ENCODE measurements at places on chromosomes 13 and 19.

DNA sequence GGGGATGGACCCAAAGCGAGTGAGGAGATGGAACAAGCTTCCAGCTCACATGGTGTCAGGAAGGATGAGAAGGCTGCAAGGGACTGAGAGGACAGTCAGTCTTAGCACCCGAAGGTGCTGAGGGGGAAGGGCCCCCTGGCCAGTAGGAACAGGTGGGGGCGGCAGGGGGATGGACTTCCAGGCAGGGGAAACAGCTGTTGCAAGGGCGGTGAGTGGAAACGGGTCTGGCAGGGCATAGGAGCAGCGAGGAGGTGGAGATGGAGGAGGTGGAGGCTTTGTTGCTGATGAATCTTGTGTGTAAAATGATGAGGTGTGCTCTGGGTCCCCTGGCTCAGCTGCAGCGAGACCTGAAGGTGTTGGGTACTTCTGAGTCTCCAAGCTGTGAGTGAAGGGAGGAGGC lies 1.2 kb downstream of the MAP1S start:
- no peak for DNase-seq

DNA sequence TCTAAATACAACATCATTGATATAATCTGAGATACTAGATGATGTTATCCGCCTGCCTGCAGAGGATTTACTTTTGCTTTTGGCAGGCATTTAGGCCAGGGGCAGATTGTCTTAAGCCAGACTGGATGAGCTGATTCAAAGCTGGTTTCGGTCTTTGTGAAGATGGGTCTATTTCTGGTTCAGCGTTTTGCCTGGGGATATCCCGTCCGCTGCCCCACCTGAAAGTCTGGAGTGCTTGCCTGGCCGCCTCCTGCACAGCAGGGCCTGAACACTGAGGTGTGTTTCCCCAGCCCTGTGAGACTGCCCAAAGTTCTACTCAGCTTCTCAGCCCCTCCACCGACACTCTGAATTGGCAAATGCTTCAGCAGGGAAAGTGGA lies 149.7 kb downstream of the KATNAL1 start:
- DNase-seq, result no peak

DNA sequence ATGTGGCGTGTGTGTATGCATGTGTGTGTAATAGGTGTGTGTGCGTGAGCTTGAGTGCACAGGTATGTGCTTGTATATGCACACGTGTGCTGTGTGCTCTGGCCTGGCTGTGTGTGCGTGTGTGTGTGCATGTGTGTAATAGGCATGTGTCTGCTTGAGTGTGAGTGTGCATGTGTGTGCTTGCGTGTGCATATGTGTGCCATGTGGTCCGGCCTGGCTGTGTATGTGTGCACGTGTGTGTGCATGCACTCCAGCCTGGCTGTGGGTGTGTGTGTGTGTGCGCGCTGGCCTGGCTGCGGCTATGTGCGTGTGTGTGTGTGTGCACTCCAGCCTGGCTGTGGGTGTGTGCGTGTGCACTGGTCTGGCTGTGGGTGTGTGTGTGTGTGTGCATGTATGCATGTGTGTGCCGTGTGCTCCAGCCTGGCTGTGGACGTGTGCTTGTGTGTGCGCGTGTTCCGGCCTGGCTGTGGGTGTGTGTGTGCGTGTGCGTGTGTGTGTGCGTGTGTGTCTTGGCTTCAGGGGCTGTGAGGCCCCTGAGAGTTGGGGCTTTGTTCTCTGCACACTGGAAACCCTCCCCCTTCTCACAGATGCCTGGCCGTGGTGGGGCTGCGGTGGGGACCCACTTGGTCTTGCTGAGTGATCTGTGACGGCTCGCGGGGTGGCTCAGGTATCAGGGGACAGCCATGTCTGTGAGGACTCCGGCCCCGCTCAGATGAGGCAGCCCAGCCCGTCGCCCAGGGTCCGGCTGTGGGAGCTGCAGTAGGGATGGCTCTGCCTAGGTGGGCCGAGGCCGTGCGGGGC lies 8.2 kb downstream of the SPPL2B start:
- DNase-seq, result no peak

- DNase-seq, result no peak
Measured at GRCh38 chr19:13163609-13164342, 13.6 kb downstream of the IER2 start.

DNA sequence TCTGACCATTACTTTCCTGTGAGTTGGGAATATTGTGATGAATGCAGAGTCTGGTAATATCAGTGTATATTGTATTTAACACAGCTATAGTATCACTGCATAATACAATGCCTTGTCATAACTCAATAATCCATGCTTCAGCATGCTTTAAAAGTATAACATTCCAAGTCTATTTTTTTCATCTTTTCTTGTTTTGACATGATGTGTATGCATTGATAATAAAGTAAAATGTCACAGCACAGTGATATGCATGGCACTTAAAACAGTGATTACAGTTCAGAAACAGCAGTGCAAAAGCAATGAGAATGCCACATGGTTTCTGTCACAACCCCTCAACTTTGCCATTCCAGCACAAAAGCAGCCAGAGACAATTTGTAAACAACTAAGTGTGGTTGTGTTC lies 17.8 kb downstream of the KATNAL1 start:
- DNase-seq, result no peak

DNA sequence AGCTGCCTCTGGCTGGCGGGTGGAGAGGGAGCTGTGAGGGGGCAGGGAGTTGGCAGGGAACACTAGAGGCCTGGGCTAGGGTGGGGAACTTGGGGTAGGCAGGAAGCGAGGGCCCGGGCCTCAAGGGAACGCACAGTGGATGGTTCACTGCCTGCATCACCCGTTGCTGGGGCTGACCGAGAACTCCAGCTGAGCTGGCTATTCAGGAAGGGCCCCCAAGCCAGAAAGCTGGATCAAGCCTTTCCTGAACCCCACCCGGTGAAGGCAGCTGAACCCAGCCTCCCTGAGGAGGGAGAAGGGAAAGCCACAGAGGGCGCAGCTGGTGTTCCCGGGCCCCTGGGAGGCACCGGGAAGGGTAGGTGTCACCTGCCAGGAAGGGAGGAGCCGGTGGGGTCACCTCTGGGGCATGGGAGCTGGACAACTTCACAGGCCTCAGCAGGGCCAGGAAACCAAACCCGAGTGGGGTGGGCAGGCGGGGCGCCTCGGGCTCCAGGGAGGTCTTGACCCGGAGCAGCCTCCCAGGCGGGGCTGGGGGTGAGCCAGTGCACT lies 13.9 kb downstream of the PALM start:
- no peak for DNase-seq

GRCh38 chr19:41362143-41362847 lies 1.7 kb downstream of the B9D2 start:
- DNase-seq, result no peak

GRCh38 chr19:42032431-42032830 lies 37.6 kb downstream of the GRIK5 start:
- DNase-seq, result no peak

DNA sequence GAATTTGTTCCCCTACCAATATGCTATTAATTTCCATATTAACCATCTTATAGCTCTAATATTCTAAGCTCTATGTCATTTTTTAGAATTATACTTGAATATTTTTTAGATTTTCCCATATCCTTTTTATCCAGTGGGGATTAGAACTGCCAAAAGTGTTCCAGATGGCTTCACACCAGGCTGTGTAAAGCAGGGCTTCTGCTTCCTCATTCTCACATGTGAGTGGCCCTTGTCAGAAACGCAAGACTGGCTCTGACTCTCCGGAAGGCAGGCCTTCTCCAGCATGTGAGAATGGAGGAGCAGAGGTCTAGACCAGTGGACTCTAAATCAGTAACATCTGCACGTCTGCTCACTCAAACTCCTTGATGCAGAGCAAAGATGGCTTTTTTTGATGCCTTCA lies 650.1 kb downstream of the FGF9 start:
- DNase-seq, result no peak

DNA sequence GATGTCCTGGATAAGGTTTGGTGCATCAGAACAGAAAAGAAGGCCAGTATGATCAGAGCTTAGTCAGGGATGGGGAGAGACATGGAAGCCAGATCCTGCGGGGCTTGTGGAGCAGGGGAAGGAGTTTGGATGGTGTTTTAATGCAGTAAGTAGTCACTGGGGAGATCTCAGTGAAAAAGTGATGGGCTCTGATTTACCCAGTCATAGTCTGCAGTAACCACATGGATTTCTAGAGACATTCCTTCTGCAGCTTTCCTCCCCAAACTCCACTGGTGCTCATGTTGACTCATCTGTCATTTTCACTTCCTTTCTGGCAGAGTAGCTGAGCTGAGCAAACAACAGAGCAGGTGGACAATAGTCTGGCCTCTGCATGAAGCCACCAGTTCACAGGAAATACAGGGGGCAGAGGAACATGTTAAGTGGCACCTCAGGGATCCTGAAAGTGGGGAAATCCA lies 144.1 kb downstream of the DPF1 start:
- no peak for DNase-seq

DNA sequence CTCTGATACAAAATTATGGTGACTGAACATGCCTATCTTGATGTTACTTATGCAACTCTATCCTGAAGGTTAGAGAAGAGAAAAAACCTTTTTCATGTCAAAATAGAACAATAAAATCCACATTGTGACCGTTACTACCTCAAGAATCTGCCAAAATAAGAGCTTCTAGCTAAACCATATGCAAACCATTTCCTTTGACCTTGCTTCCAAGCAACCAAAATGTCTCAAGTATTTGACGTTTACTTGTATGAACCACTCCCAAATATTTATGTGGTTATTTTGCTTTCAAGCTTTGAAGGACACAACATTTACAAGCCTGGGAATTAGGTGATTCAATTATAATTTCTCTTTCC lies 13.9 kb downstream of the FOXO1 start:
- no peak for DNase-seq

GRCh38 chr13:109220631-109221030 lies 565.8 kb downstream of the IRS2 start:
- DNase-seq, result no peak

- DNase-seq, result no peak
Measured at GRCh38 chr13:60435762-60436374, 38.8 kb downstream of the TDRD3 start.

- DNase-seq, result no peak
Measured at GRCh38 chr13:104937881-104938280, 1597.6 kb downstream of the EFNB2 start.

GRCh38 chr13:87444135-87444534 lies 227.0 kb upstream of the SLITRK5 start:
- DNase-seq, result no peak

- no peak for DNase-seq
Measured at GRCh38 chr13:112117258-112117954, 50.5 kb downstream of the SOX1 start.

- no peak for DNase-seq
Measured at GRCh38 chr13:49693191-49693733, 2.0 kb upstream of the EBPL start.

DNA sequence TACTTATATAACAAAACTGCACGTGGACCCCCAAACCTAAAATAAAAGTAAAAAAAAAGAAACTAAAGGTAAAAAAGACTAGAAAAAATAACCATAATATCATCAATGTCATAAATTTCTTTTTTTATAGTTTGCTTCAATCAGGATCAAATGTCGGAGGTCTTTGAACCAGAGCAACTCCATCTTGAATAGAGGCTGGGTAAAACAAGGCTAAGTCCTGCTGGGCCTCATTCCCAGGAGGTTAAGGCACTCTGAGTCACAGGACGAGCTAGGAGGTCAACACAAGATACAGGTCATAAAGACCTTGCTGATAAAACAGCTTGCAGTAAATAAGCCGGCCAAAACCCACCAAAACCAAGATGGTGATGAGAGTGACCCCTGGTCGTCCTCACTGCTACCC lies 24.0 kb downstream of the TPT1 start:
- no peak for DNase-seq

- no peak for DNase-seq
Measured at GRCh38 chr19:32537580-32537979, 43.4 kb upstream of the PDCD5 start.

- no peak for DNase-seq
Measured at GRCh38 chr13:45961468-45961867, 91.1 kb downstream of the ZC3H13 start.

DNA sequence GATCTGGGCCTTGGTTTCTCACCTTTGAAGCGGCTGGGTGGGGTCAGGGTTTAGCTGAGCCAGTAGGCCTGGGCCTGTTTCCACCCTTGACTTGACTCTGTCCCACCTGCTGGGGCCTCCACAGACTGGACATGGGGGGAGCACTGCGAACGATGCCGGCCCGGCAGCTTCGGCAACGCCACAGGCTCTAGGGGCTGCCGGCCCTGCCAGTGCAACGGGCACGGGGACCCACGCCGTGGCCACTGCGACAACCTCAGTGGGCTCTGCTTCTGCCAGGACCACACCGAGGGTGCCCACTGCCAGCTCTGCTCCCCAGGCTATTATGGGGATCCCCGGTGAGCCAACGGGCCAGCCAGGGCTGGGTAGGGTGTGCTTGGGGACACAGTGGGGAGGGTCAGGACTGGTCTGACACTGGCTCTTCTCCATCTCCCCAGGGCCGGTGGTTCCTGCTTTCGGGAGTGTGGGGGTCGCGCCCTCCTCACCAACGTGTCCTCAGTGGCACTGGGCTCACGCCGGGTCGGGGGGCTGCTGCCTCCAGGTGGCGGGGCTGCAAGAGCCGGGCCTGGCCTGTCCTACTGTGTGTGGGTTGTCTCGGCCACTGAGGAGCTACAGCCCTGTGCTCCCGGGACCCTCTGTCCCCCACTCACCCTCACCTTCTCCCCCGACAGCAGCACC lies 28.0 kb downstream of the MEGF8 start:
- DNase-seq, result no peak

GRCh38 chr13:40522282-40522681 lies 144.2 kb downstream of the FOXO1 start:
- DNase-seq, result no peak

DNA sequence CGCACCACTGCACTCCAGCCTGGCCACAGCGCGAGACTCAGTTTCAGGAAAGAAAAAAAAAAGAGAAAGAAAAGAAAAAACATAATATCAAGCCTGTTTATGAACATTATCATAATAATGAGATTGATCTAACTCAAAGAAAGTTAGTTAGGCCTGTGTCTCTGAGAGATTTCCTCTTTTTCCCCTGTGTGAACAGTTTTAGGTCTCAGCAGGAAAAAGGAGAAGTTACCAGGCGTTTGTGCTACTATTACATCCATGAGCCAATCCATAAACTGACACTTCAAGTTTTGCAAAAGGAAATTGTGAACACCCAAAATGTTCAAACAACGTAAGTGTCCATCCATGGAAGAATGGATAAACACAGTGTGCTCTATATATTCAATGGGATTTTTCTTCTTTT lies 3.8 kb downstream of the TARM1 start:
- no peak for DNase-seq

DNA sequence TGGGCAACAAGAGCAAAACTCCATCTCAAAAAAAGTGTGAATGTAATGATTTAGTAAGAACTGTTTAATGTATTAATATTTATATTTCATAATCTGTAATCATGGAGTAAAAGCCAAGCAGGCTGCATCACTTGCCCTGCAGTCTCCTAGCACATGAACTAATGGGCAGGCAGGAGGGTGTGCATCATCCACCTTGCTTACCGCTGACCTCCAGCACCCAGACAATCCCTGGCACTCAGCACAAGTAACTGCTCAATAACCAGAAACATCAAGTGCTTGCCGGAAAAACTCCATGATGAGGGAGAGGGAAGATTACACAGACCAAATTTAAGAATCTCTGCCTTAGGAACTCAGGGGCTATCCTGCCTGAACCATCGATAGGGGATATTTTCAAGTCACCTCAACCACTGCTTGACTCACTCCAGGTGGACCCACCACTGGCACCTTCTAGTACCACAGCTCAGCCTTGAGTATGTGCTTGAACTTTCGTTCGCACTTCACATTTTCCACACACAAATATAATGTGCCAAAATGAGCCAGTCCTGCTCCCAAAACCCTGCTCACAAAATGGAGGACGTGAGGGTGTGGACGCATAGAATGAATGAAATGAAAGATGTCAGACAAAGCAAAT lies 18.6 kb downstream of the BRD4 start:
- no peak for DNase-seq

GRCh38 chr13:21734961-21735360 lies 64.1 kb downstream of the FGF9 start:
- DNase-seq, result no peak
